ENCODE measurements at places on chromosomes 3 and 15.

DNA sequence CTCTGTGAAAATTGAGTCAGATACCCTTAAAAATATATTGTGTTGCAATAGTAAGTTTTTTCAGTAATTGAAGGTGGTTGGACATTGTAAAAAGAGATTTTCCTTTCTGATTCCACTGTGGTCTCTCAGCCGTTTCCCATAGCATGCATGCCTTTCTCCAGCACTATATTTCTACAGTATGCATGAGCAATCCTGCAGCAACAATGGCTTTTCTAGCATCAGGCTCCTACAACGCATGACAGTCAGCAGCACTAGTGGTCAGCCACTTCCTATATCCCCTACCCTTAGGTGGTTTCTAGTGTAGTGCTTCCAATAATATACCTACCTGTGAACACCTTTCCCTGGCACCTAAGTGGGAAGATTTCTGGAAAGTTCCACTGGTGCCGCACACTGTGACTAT is 55.4 kb upstream of the SNRPN start:
- DNase-seq, result no peak

- DNase-seq, result no peak
Measured at GRCh38 chr3:59081071-59081470, 31.2 kb upstream of the CFAP20DC start.

- no peak for DNase-seq
Measured at GRCh38 chr15:82950295-82950694, 2.2 kb downstream of the HOMER2 start.

- no peak for DNase-seq
Measured at GRCh38 chr3:169541528-169541927, 122.0 kb downstream of the MECOM start.

DNA sequence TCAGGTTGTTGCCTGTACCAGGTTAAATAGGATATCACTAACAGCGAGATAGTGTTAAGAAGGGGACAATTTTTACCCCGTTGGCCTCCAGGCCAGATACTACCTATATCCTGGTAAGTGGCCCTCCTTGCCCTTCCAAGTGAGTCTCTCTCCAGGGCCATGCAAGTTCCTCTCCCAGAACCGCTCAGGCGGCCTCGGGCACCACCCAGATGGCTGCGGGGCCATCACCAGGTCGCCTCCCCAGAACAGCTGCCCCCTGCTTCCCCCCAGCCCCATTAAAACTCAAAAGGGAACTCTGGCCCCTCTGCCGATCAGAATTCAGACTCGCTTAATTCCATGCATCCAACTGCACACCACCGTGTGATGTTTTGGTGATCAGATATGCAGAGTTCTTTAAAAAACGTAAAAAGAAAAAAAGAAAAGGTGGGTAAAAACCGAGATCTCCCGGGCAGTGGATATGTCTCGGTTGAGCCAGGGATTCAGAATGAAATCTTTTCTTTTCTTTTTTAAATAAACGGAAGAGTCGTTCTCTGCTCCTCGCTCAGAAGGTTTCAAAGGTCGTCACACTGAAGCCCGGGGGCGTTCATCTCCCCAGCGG is 1.9 kb upstream of the TRIM71 start:
- no peak for DNase-seq

GRCh38 chr15:25368850-25369249 is 70.0 kb downstream of the UBE3A start:
- DNase-seq, result no peak

DNA sequence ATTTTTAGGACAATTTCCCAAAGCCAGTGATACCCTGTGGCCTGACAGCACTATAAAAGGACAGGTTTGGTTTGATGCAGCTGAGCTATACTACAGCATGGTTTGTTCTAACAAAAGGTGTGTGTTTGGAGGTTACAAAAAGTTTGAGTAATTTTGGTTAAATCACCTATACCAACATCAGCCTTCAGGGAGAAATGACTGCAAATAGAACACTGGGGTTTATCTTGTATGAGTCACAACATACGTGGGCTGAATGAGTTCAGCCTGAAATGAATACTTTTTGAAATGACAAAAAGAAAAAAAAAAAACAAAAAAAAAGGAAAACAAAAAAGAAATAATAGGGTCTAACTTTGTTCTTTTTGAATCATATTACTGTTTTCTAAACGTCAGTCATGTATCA is 345.7 kb downstream of the CNTN3 start:
- DNase-seq, result no peak

GRCh38 chr3:54761637-54762036 is 166.2 kb downstream of the LRTM1 start:
- no peak for DNase-seq

- DNase-seq, result no peak
Measured at GRCh38 chr3:187051724-187052366, 87.5 kb downstream of the RPL39L start.

DNA sequence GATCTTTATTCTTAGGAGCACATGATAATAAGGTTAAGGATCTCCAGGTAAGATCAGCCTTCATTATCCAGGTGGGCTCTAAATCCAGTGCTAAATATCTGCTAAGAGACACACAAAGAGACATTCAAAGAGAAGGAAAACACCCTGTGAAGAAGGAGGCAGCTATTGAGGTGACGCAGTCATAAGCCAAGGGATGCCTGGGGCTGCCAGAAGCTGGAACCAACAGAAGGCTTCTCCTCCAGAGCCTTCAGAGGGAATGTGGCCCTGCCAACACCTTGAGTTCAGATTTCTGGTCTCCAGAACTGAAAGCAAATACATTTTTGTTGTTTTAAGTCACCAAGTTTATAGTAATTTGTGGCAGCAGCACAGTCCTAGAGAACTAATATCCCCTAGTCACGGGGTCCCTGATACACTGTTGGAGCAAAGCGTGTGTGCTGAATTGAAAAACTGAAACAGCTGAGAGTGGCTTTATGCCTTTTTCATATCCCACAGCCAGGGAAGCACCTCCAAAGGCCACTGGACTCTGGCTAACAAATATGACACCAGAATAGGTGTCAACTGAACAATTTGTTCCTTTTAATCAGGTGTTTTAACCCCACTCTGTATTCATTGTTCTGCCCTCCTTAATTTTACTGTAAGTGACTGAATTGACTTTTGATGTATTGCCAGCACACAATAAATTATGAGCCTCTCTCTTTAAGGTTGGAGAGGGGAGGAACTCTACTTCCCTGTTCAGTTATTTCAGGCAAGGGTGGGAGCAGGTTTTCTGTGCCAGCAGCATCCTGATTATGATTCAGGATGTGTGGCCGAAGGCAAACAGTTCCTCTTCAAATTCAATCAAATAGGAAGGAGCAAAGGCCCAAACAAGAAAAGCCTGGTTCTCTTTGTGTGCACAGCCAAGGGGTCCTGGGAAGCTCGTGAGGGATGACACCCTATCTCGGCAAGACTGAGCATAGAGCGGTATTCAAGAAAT is 151.8 kb upstream of the HES1 start:
- DNase-seq, result no peak

DNA sequence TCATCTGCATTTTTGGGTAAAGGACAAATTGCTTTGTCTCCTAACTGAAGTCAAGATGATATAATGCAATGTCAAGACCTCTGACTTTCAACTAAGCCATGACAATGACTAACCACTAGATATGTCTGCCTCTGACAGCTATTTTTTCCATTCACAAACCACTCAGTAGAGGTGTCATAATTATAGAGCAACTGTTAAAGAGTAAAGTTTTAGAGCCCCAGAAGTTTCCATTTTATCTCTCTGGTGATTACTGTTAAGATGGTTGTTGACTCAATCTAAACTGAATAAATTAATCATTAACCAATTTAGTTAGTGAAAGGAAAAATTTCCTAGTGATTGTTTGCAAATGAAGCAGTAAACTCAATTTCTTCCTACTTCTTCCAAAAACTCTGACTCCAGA is 779.9 kb downstream of the GRM7 start:
- DNase-seq, result no peak

DNA sequence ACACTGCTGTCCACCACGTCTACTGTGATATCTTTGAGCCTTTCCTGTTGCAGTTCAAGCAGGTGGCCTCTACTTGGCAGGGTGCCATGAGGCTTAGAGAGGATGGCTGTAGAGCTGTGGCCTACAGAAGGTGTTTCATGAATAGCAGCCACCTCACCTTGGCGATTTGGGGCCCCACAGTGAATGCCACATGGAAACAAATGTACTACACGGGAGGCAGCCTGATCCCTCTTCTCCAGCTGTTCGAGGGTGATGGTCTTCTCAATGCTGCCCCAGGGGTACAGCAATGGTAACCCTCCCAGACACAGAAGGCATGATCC is 70.7 kb downstream of the FAM43A start:
- peak; percentile 58 for DNase-seq

DNA sequence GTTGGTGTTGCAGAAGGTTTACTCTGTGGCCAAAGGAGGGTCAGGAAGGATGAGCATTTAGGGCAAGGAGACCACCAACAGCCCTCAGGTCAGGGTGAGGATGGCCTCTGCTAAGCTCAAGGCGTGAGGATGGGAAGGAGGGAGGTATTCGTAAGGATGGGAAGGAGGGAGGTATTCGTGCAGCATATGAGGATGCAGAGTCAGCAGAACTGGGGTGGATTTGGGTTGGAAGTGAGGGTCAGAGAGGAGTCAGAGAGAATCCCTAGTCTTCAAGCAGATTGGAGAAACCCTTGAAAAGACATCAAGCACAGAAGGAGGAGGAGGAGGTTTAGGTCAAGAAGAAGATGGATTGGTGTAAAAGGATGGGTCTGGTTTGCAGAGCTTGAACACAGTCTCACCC is 4.0 kb downstream of the CCR5 start:
- DNase-seq, result no peak

GRCh38 chr3:115388166-115388565 is 235.1 kb upstream of the GAP43 start:
- no peak for DNase-seq

DNA sequence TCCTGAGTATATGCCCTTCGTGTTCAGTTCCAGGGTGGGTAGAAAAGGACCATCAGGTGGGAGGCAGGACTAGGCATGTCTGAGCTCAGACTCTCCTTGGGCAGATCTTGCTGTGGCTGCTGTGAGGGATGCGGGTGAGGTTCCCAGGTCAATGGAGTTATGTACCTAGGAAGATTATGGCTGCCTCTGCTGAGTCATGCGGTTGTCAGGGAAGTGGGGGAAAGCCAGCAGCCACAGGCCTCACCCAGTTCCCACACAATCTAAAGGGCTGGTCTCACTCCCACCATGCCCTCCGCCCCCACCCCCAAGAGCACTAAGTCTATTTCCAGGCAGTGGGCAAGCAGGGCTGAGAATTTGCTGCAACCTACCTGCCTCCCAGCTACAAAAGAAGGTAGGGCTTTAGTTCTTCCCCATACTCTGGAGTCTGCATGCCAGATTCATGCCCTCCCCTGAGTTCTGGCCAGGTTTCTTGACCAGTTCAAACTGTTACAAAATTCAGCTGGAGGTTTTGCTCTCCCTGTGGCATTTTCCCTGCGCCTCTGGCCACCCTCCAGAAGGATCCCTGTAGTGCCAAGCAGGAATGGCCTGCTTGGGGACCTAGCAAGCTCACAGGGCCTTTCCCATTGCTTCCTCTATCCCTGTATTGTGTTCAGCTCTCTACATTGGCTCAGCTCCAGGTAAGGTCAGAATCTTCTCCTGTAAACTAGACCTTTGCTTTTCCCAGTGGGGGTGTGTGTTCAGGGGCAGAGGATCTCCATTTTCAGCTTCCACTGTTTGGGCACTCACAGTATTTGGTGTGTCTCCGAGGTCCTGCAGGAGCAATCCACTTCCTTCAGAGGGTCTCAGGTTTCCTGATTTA is 12.7 kb upstream of the TMCO5A start:
- DNase-seq, result no peak

GRCh38 chr3:126040386-126040785 is 43.5 kb downstream of the SLC41A3 start:
- no peak for DNase-seq

DNA sequence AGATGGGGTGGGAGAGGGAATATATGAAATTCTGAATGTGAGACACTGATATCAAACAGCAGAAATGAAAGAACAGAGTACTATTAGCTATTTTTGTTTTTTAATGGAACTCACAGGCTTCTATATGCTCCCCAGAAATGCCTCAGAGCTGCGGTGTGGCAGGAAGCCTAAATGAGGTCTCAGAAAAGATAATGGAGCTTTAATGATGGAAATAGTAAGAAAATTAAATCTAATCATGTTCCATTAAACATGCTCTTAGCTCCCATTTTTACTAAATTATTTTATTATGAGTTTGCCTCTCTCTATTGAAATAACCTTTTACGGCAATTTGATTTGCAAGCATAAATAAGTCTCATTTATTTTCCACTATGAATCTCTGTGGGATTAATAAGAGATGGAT is 378.9 kb downstream of the ULK4 start:
- no peak for DNase-seq

DNA sequence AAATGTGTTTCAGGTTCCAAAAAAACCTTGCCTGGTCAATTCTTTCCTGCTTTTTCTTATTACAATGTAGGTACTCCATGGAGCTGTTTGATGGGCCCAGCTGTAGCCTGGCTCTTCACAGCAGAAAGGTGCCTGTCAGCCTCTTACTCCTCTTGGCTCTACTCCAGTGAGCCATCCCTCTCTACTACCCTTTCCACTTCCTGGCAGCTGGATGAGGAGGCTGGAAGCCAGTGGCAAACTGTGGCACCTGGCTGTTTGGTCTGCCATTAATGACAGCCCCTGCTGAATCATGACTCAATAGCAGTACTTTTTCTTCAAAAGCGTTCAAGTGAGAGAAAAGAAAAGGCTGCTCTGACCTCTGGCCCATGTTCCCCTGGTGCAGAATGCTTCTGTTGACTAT is 618.1 kb downstream of the PYDC2 start:
- DNase-seq, result peak; percentile 27

DNA sequence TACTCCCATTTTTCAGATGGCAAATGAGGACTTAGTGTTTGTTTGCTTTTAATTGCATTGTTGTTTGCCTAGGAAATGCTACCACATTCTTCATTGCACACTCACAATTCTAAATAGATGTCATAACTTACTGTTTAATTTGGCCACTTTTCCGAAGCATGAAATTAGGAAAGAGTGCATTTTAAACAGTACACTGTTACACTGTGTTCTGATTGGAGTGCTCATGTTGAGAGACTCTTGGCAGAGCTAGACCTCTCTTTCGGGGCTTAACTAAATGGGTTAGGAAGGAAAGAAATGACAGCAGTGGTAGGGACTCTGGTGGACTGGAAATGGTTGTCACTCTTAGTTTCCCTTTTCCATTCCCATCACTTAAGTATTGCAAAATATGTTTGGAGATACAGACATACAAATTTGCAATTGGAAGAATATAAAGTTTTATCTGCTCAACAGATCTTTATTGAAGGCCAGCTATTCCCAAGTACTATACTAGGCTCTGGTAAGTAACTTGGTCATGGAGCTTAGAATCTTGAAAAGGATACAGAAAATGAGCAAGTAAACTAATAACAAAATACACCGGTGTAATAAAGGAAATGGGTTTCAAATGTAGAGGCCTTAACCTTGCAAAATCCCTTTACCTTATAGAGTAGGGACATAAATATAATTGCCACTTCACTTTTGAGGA is 90.2 kb downstream of the DCUN1D1 start:
- DNase-seq, result no peak

- DNase-seq, result no peak
Measured at GRCh38 chr3:133713347-133713746, 32.8 kb upstream of the TF start.
